ENCODE measurements at places on chromosomes 6 and 20.

GRCh38 chr6:29442719-29443118 lies 3.6 kb downstream of the OR10C1 start:
- no peak for DNase-seq

DNA sequence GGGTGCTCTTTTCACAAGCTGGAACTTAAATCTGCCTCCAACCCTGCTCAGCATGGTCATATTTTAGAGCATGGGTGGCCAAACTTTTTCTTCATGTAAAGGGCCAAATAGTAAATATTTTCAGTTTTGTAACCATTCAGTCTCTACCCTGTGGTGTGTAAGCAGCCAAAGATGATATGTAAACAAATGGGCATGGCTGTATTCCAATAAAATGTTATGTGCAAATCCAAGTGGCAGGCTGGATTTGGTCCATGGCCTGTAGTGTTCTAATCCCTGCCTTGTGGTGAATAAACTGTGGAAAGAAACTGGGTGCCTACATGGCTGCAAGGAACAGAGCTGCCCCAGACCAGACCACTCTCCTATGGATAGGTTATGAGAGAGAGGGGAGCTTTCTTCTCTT lies 32.7 kb downstream of the OGFRL1 start:
- no peak for DNase-seq

DNA sequence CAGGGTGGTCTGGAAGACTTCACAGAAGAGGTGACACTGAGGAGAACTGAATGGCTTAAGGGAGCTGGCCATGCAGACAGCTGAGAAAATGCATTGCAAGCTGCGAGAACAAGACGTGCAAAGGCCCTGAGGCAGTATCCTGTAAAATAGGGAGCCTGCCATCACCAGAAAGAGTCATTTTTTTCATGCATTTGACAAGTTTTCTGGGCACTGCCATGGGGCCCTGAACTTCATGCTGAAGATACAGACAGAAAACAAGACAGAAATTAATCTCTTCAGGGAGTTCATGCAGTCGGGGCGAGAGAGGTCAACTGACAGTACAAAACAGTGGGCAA lies 28.9 kb upstream of the NFATC2 start:
- DNase-seq: no peak

DNA sequence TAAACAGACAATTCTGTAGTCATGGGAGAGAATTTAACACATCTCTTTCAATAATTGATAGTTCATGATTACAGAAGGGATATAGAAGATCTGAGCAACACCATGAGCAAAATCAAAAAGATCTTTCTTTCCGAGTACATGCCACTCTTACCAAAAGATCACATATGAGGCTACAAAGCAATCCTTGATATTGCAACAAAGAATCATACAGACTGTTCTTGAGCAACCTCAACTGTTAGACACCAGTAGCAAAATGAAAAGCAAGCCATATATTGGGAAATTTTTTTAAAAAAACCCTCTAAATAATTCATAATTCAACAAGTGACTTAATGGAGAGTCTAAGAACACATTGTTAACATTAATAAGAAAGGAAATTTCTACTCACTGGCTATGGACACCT lies 3.6 kb upstream of the CD83 start:
- DNase-seq: no peak

DNA sequence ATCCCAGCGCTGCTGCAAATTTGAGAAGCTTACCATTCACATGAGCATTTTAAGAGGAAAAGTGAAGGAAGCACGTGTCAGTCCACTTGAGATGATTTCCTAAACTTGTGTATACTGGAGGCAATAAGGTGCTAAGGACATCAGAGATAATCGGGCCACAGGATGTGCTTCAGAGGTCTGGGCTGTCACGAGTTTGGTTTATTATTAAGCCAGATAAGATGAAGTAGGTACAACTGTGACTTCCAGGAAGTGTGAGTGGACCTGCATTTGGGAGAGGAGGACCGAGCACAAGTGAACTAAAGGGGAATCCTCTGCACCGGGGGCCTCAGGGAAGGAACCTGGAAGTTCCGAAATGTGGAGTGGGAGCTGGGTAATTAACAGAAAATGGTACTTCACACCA lies 1.4 kb downstream of the SAMD5 start:
- no peak for DNase-seq

- DNase-seq: no peak
These were observed 156.9 kb downstream of the ASCC3 start for GRCh38 chr6:100724222-100724621.

DNA sequence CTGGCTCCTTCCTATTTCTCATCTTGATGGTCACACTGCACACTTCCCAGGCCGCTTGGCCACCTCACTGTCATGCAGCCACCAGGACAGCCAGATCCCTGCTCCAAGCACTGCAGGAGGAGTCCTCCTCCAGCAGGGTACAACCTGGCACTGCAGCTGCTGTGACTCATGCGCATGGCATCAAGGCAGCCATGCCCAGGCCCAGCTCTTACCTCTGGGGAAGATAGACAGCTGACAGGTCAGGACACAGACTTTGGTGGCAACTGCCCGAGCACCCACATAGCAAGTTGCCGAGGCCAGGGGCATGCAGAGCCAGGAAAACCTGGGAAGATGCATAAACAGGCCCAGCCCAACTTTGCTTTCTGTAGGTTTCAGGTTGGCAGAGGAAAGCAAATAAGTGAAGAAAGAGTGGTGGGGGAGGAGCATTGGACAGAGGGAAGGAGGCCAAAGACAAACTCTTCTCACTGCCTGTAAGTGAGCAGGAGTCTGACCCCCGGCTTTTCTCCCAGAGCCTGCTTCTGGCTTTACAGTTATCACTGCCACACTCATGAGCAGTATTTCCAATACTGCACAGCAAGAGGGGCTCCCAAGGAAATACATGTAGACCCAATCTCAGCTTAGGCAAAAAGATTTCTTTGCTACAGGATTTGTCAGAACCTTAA lies 38.8 kb downstream of the SLC22A3 start:
- no peak for DNase-seq

GRCh38 chr20:24718696-24719095 lies 230.4 kb upstream of the CST7 start:
- no peak for DNase-seq

DNA sequence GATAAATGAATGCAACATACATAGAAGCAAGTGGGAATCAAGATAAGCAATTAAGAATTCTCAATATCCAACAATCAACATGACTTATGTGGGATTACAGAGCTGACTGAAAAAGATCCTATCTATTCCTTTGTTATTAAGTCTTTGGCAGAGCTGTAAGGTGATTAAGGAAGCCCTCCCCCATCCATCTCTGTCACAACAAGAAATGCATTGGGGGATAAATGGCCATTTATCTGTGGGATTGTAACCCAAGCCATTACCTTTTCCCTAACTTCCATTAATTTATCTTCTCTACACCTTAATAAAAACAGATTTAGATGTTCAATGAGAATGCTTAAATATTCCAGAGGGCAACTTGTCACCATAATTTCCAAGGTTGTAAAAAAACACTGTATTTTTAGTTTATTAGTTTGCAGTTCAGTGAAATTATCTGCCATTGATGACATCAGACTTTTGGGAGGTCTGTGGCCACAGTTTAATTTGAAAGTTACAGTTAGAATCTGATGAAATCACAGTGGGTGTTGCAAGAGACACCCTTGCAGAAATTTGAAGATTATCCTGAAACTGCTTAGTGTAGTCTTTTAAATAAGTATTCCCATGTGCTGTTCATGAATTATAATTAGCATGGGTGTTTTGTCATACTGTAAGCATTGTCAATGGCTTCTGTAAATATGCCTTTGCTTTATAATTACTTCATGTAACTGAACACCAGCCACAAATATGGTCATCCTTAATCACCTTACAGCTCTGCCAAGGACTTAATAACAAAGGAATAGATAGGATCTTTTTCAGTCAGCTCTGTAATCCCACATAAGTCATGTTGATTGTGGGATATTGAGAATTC lies 49.4 kb upstream of the FYN start:
- no peak for DNase-seq
